Stimulated activated CD4-positive, alpha-beta T cell treated with anti-CD3 and anti-CD28 coated beads, Interleukin-15, amount 100 ng/mL, for 1 hour (primary cell): ENCODE measurements at places on chromosomes 3 and 15.

DNA sequence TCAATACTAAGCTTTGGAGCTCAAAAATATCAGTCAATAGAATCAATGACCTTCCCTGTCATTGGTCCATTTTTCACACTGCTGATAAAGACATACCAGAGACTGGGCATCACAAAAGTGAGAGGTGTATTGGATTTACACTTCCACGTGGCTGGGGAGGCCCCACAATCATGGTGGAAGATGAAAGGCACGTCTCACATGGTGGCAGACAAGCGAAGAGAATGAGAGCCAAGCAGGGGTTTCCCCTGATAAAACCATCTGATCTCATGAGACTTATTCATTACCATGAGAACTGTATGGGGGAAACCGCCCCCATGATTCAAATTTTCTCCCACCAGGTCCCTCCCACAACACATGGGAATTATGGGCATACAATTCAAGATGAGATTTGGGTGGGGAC is 81.9 kb downstream of the ANXA2 start:
- no peak for DNase-seq

- no peak for DNase-seq
Measured at GRCh38 chr3:112958811-112959560, 15.9 kb downstream of the CD200R1 start.

- DNase-seq, result no peak
Measured at GRCh38 chr3:153028381-153028780, 133.6 kb upstream of the RAP2B start.

DNA sequence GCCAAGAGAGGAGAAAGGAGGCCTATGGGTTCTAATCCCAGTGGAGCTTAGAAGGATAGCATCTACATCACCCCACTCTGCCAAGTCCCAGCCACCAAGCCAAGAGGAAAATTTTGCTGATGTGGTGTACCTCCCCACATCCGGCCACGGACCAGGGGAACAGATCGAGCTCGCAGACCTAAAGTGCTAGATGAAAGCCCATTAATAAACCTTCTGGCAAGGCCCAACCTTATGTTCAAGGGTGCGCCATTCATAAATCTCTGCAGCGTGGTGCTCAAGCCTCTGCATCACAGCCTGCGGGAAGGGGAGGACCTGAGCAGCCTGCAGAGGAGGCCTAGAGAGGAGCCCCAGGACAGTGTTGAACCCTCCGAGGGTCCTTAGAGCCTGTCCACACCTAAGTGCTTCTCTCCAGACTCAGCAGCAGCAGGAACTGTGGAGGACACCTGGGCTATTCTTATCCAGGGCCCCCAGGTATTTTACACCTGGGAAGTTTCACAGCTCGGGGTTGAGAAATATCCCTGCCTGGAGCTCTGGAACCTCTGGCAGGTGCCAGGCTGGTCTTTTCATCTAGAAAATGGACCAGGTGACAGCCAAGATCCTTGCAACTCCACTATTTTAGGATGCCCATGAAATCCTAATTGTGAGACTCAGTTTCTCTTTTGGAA is 68.0 kb downstream of the MRPL46 start:
- DNase-seq, result no peak

GRCh38 chr3:183148056-183148455 is 14.5 kb downstream of the LAMP3 start:
- DNase-seq, result no peak

DNA sequence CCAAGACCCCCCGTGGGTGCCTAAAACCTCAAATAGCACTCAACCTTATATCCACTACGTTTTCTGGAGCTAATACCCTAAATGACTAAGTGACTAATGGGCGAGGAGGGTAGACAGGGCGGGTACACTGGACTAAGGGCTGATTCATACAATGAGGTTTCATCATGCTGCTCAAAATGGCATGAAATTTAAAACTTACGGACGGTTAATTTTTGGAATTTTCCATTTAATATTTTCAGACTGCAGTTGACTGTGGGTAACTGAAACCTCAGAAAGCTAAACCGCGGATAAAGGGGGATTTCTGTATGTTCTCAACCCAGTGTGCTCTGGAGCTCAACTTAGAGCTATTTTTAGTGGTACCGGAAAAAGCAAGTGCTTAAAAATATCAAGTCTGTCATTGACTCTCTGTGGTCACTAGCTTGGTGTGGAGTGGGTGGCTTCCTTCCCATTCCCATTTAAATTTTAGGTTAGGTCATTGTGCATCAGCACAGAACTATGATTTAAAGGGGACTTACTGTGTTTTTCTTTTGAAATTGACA is 72.9 kb downstream of the LRRC28 start:
- DNase-seq, result no peak

GRCh38 chr3:48472673-48472922 is 26.1 kb downstream of the ATRIP start:
- no peak for DNase-seq

DNA sequence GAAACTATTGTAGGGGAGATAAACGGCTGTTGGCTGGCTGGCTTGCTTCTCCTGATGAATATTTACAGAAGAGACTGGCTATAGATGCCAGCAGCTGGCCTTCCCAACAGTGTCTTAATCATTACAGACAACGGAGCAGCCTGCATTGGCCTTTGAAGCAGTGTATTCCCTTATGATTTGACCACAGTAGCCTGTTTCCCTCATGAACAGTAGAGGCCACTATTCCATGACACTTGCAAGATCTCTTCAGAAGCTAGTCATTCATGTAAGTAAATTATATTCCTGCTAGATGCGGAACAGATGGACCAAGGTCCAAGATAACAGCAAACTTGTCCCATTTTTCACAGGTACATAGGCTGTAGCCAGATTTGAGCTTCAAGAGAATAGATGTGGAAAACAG is 47.3 kb downstream of the TMCO5A start:
- DNase-seq, result no peak

GRCh38 chr3:26621176-26621575 is 1.4 kb upstream of the LRRC3B start:
- no peak for DNase-seq

DNA sequence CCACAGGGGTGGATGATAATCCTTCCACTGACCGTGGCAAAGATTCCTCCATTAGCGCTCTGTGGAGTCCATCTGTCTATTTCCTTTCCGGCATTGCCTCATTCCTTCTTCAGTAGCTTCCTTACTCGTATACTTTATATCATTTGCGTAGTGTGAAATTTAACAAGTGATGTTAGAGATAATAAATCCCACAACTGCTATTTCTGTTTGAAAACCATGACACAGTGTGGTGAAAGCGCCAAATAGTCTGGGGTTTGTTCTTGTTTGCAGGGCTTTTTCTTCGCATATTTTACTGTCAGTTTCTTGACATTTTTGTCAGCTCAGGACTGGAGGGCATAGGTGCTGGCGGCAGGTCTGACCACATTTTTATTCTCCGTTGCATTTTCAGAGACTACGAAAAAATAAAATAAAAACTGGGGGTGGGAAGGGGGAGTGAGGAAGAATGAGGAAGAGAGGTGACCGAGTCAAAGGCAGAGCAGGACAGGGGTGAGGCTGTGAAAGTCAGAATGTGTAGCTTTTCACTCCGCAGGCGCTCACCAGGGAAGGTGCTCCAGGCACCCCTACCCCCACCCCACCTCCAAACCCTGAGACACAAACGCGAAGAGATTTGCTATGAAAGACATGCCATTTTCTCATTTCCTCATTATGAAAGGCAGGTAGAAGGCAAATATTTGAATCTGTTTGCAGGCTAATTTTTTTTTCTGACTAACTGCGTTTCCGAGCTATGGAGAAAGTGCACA is 965.0 kb downstream of the MCTP2 start:
- DNase-seq, result no peak

DNA sequence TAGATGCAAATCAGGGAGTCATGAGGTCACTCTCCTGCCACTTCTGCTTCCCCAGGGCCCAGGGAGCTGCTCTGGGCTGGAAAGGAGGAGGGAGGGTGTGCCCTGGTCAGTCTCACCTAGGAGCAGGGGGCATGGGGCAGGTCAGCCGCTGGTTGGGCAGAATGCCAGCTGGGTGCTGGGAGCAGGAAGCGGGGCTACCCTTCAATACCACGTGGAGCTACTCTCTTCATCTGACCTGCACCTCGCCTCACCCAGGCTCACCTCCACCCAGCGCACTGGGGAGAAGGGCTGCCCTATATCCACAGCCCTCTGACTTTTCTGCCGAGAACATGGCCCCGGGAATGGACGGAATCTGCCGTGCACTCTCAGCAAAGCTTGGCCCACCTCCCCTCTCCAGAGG is 15.1 kb downstream of the NTRK3 start:
- no peak for DNase-seq

- DNase-seq, result no peak
Measured at GRCh38 chr3:13452490-13453335, 27.4 kb upstream of the HDAC11 start.
